A172 (cell line): ENCODE measurements at places on chromosomes 6 and 20. TPM values are rescaled to one million over a fixed set of nuclear protein-coding genes. Genes with fewer than 3 reads are reported as not detected.

GRCh38 chr6:135568379-135568778, 70.8 kb upstream of the AHI1 start:
- DNase-seq = peak; percentile 52

DNA sequence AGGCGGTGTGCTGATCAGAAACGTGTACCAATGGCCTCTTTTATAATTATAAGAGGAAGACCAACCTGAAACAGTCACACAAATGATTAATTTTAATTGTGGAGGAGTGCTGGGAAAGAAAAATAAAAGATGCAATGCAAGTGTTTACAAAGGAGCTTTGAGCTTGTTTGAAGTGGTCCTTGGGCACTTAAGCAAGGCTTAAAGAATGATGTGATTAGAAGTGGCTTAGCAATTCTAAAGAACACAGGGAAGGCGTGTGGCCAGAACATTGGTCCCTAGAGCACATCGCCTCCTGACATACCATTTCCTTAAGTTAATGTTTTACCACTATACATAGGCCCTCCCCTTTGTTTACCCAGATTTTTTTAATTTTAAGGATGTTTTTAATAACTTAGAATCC, 26.1 kb downstream of the PTPN1 start:
- DNase-seq = no peak

GRCh38 chr20:8721098-8721497, 347.8 kb upstream of the PLCB4 start:
- peak; percentile 54 for DNase-seq

- DNase-seq = no peak
These were observed 244.2 kb downstream of the CBLN4 start for GRCh38 chr20:55761100-55761499.

DNA sequence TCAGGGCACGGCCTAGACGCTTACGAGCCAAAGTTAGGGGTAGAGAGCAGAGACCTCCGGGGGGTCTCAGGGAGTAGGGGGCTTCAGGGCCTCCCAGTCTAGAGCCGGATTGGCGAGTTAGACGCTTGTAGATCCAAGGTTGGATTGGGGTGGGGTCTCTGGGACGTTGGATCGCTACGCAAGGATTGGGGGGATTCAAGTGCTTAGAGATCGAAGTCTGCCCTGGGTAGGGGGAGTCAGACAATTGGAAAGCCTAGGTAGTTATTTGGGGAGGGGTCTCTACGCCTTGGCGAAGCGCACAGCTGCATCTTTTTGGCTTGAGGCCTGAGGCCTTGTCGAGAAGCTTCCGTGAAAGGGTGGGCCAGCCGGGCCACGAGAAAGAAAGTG, 469 bp downstream of the STX16 start:
- no peak for DNase-seq

- no peak for DNase-seq
These were observed 254.0 kb downstream of the GRM1 start for GRCh38 chr6:146282837-146283236.

DNA sequence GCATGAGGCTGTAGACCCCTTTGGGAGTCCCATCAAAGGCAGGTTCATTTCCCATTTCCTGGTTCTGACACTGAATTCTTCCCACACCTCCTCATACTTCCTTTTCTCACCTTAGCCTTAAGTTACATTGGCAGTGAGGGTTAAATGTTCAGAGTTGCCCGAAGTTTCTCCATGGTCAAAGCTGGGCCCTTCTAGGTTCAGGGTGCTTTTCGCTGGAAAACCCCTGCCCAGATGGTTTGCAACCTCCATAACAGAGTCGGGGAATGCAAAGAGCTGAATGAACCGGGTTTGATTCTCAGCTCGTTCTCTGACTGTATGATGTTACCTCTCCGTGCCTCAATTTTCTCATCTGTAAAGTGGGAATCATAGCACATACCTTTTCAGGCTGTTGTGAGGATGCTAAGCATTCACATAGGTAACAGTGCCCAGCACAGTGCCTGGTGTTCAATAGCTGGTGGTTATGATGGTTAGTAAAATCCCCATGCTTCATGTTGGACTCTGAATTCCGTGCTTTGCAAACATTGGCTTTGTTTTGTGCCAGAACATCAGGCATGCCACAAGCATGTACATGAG, 149.8 kb downstream of the NFATC2 start:
- DNase-seq = no peak

- DNase-seq = peak; percentile 45
These were observed 45.6 kb downstream of the ADGRF5 start for GRCh38 chr6:46876126-46876525.

DNA sequence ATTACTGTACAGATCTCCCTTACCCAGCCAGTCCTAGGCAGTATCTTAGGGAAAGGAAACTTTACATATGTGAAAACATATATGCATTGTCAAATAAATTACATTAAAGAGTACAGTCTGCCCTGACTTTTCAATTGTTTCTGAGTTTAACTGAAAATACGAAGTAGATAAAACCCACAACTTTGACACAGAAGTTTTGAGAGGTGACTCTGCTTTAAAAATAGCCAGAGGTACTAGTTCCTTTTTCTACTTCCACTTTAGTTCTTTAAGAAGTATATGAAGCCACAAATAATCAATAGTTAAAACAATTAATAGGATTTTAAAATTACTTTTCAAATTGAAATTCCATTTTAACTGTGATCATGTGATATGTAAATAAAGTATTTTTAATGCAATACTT, 62.9 kb downstream of the BMP5 start:
- no peak for DNase-seq

GRCh38 chr6:79862126-79862525, 85.2 kb downstream of the ELOVL4 start:
- no peak for DNase-seq

CALHM5 gene
- total RNA-seq = 3.8 and 4.1 TPM in 2 replicates

PPP1R14C gene
- 0.03 and 0.60 TPM in 2 replicates for total RNA-seq

MUC22 gene
- total RNA-seq = 0.14 TPM in 1 of 2 replicates, not detected in the other

SMLR1 gene
- total RNA-seq = not detected in 2 replicates

TPD52L1 gene
- total RNA-seq = 2.9 and 3.2 TPM in 2 replicates

SLC26A8 gene
- not detected in 2 replicates for total RNA-seq

PIM1 gene
- total RNA-seq = 10.6 and 20.7 TPM in 2 replicates

LMBRD1 gene
- total RNA-seq = 21.9 and 26.9 TPM in 2 replicates

MATN4 gene
- total RNA-seq = not detected in 2 replicates

SLCO4A1 gene
- 26.5 and 34.8 TPM in 2 replicates for total RNA-seq
